ENCODE measurements at places on chromosomes 4 and X. TPM values are rescaled to one million over a fixed set of nuclear protein-coding genes. Genes with fewer than 3 reads are reported as not detected.

The ASB12 gene
- total RNA-seq: 3.0 TPM

The RAB33B gene
- 6.3 TPM for total RNA-seq

The SEC31A gene
- 103 TPM for total RNA-seq

The SCARB2 gene
- total RNA-seq: 91.4 TPM

The TLR7 gene
- 0.67 TPM for total RNA-seq

The N4BP2 gene
- total RNA-seq: 4.4 TPM

The SYTL5 gene
- total RNA-seq: not detected

The SMR3B gene
- total RNA-seq: not detected

The ARR3 gene
- total RNA-seq: not detected

The GAGE1 gene
- not detected for total RNA-seq

The CHRDL1 gene
- total RNA-seq: 4.4 TPM

All from left ventricle myocardium superior (tissue), 1 donor.